ENCODE measurements at places on chromosomes 3 and 15. TPM values are rescaled to one million over a fixed set of nuclear protein-coding genes. Genes with fewer than 3 reads are reported as not detected.

- no peak for DNase-seq
Measured at GRCh38 chr15:36208868-36209582, 370.4 kb upstream of the CDIN1 start.

- peak; percentile 18 for DNase-seq
Measured at GRCh38 chr3:69699183-69699582, 40.1 kb upstream of the MITF start.

DNA sequence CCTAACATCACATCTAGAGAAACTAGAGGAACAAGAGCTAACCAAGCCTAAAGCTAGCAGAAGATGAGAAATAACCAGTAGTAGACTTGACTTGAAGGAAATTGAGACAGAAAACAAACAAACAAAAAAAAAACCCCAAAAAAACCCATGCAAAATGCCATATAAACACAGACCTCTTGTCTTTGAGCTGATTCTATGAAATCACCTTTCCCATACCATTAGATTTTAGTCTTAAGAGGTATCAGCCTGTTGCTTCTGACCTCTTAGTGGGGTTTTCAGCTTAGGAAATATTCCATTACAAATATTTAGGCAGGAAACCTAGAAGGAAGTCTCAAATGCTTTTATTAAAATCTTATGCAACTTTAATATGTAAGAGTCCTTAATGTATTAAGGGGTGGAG is 23.9 kb upstream of the ST3GAL6 start:
- DNase-seq = no peak

- no peak for DNase-seq
Measured at GRCh38 chr15:100693451-100693850, 91.1 kb downstream of the ASB7 start.

DNA sequence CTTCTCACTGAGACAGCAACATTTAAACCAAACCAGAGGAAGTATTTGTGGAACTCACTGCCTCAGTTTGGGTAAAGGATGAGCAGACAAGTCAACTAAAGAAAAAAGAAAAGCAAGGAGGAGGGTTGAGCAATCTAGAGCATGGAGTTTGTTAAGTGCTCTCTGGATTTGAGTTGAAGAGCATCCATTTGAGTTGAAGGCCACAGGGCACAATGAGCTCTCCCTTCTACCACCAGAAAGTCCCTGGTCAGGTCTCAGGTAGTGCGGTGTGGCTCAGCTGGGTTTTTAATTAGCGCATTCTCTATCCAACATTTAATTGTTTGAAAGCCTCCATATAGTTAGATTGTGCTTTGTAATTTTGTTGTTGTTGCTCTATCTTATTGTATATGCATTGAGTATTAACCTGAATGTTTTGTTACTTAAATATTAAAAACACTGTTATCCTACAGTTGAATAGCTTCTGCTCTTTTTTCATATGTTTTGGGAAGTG is 23.3 kb downstream of the CLDN18 start:
- no peak for DNase-seq

GRCh38 chr3:185330644-185331043 is 32.3 kb upstream of the MAP3K13 start:
- no peak for DNase-seq

- no peak for DNase-seq
Measured at GRCh38 chr3:42067326-42067725, 23.8 kb upstream of the TRAK1 start.

GRCh38 chr3:101377209-101377608 is 56.8 kb upstream of the IMPG2 start:
- no peak for DNase-seq

- DNase-seq = no peak
Measured at GRCh38 chr15:82855286-82856100, 46.1 kb downstream of the WHAMM start.

GRCh38 chr15:27045796-27046195 is 74.8 kb downstream of the GABRG3 start:
- DNase-seq = no peak

DNA sequence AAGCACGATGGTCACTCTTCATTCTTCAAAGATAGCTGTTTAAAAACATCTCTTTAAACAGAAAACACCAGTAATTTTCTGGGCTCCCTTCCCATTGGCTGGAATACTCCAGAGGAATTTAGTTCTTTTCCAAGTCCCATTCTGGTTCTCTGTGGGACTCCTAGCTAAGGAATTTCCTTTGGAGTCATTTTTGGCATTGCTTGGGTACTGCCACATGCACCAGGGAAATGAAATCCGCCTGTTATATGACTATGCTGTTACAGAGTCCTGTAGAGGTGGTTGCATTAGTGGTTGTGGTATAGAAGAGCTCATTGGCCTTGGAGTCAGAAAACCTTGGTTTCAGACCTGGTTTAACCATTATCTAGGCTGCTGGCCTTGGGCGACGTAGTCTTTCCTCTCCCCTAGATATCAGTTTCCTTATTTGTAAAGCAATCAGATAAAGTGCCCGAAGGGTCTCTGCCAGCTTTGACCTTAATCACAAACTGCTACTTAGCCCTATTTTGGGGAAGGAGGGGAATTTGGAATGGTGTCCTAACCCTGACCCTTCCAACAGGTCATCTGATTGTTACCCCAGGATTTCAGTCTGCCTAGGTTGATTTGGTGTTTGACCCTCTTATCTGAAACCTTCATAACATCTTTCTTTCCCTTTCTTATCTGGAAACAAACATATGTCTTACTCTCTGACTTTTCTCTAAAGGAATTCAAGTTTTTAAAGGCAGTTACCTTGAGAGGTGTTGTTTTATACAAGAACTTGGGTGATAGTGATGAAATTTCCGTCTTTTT is 13.4 kb downstream of the RTP1 start:
- DNase-seq = no peak

DNA sequence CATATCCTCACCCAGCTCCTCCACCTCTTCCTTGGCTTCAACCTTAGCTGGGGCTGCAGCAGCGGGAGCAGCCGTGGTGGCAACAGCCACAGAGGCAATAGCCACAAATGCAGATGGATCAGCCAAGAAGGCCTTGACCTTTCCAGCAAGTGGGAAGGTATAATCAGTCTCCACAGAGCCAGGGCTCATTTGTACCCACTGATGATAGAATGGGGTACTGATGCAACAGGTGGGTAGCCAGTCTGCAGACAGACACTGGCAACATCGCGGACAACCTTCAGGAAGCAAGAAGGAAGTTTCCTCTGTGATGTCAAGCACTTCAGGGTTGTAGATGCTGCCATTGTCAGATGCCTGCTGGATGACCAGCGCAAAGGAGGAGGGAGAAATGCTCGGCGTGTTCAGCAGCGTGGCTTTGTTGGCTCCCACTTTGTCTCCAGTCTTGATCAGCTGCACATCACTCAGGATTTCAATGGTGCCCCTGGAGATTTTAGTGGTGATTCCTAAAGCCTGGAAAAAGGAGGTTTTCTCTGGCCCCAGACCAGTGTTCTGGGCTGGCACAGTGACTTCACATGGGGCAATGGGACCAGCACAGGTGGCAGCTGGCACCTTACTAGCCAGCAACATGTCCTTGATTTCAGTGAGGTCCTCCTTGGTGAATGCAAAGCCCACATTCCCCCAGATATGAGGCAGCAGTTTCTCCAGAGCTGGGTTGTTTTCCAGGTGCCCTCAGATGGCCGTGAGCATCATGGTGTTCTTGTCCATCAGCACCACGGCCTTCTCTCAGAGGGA is 4.8 kb upstream of the PLCB2 start:
- DNase-seq = no peak

DNA sequence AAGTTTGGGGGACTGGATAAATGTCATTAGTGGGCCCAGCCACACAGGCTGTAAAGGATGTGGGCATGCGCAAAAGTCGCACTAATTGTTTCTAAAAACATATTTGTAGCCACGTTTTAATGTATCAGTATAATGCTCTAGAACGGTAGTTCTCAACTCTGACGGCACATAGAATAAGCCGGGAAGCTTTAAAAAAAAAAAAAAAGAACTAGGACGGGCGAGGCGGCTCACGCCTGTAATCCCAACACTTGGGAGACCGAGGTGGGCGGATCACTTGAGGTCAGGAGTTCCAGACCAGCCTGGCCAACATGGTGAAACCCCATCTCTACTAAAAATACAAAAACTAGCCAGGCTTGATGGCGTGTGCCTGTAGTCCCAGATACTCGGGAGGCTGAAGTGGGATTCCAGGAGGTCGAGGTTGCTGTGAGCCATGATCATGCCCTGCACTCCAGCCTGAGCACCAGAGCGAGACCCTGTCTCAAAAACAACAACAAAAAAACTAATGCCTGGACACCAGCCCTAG is 618 bp upstream of the MON1A start:
- no peak for DNase-seq

GRCh38 chr15:63992300-63992699 is 54.0 kb downstream of the DAPK2 start:
- no peak for DNase-seq

- DNase-seq = peak; percentile 73
Measured at GRCh38 chr15:88454867-88455810, 12.0 kb downstream of the MRPL46 start.

GRCh38 chr15:92315144-92315543 is 78.5 kb upstream of the ST8SIA2 start:
- no peak for DNase-seq

DNA sequence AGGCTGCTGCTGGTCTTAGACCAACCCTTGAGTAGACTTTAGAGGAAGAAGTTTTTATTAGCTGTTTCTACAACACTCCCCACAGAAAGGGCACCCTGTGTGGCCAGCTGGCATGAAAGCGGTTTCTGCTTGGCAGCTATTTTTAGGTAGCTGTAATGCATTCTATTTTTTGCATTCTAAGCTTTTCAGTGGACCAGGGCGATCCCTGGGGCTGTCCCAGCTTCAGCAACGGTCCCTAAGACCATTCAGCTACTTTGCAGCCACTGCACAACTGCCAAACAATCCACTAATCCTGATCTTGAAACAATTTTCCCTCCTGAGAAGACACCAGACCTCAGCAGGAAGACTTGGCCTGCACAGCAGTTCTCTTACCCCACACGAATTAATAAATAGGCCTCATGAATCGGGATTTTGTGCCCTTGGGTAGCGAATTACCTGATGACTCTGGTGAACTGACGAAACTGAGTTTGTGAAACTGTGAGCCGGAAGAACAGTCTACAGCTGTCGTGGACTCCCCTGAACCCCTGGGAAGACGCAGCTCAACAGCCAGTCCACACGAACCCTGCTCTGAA is 14.6 kb upstream of the TFRC start:
- no peak for DNase-seq

GRCh38 chr15:37595426-37595970 is 338.9 kb upstream of the TMCO5A start:
- DNase-seq = no peak

GRCh38 chr15:72961346-72961745 is 90.9 kb upstream of the NEO1 start:
- no peak for DNase-seq

The SCAPER gene
- total RNA-seq = 6.2 TPM

The RNF123 gene
- 19.3 TPM for total RNA-seq

The CLASP2 gene
- 74.2 TPM for total RNA-seq

The PTH1R gene
- 2.6 TPM for total RNA-seq

The ZMAT3 gene
- total RNA-seq = 16.6 TPM
